ENCODE measurements at places on chromosomes 1 and 21.

DNA sequence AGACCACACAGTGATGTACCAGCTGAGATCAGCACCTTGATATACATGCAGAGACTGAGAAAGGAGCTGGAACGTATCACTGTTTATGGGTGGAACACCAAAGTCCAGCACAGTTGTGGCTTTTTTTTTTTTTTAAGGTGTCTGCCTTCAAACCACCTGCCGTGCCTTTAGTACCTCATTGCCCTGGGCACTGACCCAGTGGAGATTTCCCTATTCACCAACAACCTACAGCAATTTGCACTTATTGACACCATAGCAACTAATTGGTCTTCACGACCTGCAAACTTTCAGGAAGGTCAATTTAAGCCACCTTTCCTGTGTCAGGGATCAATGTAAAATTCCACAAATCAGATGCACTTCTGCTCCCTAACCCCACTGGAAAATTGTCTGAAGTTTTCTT lies 181.6 kb upstream of the ADGRL2 start:
- no peak for DNase-seq

- no peak for DNase-seq
These were observed 23.3 kb upstream of the S100A7 start for GRCh38 chr1:153483776-153484175.

- no peak for DNase-seq
These were observed 15.8 kb downstream of the THRAP3 start for GRCh38 chr1:36239941-36240637.

DNA sequence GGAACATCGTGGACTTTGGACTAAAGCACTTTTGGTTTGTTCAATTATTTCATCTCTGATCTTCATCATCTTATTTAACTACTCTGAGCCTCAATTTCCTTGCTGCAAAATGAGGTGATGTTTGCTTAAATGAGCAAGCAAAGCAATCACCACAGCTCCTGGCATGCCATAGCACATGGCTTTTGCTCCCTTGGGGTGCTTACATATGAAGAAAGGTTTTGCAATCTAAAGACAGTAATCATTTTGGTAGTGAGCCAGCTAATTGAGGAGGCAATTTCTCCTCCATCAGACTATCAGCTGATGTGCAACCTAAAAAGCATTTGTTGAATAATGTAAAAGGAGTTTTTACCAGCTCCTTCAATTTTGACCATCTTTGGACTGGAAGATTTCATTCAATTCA lies 68.8 kb upstream of the KCNJ15 start:
- DNase-seq = no peak

GRCh38 chr1:101547357-101547756 lies 310.5 kb downstream of the S1PR1 start:
- no peak for DNase-seq

- DNase-seq = no peak
These were observed 13.9 kb downstream of the CACHD1 start for GRCh38 chr1:64483731-64484414.

DNA sequence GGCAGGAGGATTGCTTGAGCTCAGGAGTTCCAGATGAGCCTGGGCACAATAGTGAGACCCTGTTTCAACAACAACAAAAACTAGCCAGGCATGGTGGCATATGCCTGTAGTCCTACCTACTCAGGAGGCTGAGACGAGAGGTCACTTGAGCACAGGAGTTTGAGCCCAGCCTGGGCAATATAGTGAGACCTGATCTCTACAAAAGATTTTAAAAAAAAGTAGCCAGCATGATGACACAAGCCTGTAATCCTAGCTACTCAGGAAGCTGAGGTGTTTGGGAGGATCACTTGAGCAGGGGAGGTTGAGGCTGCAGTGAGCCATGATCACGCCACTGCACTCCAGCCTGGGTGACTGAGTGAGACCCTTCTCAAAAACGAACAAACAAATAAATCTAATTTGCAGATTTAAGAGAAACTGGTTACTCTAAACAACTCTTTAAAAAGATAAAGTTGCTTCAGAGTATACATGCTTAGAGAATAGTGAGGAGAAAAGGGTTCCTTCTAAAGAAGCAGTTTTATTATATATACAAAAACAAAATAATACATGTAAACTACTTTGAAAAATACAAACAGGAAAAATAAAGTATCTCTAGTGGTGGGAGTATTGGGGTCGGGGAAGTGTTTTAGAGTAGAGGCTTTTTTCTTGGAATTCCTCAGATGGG lies 88.4 kb downstream of the ADCY10 start:
- no peak for DNase-seq

- DNase-seq = peak; percentile 98
These were observed 19.0 kb downstream of the MTX1 start for GRCh38 chr1:155227261-155228095.

DNA sequence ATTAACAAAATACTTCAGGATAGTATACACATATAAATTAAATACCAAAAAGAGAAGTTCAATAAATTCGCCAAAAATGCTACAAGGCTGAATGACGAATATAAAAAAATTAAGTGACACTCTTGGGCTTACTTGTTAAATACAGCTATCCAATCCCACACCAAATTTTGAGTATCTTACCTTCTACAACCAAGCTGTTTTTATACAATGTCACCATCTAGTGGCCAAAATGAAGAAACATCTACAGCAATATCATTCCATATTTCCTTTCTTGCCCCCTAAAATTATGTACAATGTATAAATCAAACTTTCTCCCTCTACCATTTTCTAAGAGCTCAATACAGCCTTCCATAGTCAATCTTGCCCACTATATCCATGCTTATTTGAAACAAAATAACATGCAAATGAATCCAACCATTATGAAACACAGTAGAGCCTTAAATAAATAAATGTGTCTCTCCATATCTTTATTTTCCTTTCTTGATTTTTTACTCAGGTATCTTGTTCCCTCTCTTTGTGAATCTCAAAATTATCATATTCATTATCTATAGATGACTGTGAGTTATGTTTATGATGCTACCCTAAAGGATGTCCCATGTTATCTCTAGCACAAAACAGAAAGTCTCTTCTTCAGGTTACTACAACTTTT lies 86.3 kb downstream of the ACBD6 start:
- no peak for DNase-seq

DNA sequence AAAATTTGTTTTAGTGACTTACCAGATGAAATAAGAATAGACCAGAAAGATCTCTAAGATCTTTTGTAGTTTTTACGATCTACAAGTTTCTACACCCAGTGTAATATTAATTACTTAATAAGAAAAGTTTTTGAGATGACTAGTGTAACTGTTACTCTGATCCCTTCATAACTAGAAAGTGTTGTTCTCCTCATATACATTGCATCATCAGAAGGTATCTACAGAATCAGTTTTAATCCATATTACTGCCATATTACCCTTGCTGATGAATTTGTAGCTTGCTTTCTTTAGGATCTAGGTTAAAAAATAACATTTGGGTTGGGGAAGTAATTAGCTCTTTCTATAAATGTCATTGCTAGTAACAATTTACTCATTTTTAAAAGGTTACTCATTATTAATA lies 72.5 kb downstream of the GPR161 start:
- no peak for DNase-seq

GRCh38 chr1:38929054-38929453 lies 12.6 kb downstream of the RHBDL2 start:
- no peak for DNase-seq

- DNase-seq = no peak
These were observed 22.0 kb downstream of the SLAMF7 start for GRCh38 chr1:160761046-160761445.

DNA sequence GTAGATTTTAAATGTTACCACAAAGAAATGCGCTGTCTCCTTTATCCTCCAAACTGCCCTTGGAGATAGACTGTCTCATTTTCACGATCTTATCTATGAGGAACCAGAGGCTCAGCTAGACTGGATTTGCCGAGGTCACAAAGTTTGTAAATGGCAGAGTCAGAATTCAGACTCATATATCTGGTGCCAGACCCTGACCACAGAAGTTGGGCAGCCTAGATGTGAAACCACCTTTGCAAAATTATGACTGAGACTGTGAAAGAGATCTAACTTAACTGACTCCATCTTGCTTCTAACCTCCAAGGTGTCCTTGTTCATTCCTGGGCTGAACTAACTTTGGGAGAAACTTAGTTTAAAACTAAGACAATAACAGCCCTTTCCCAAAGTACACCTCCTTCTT lies 14.1 kb downstream of the CNR2 start:
- DNase-seq = no peak
